ENCODE measurements at places on chromosomes 3 and 15. TPM values are rescaled to one million over a fixed set of nuclear protein-coding genes. Genes with fewer than 3 reads are reported as not detected.

GRCh38 chr3:15241341-15241740 is 35.3 kb downstream of the CAPN7 start:
- peak; percentile 74 for DNase-seq

- DNase-seq = no peak
These were observed 68.0 kb downstream of the SH3GL3 start for GRCh38 chr15:83515164-83515563.

Gene ITGA11
- 0.32 TPM for total RNA-seq

Gene FOXL2NB
- total RNA-seq = 0.54 TPM
